Chondrocyte (in vitro differentiated cells): ENCODE measurements at places on chromosomes 12 and 14. TPM values are rescaled to one million over a fixed set of nuclear protein-coding genes. Genes with fewer than 3 reads are reported as not detected.

DHH gene
- 0.07 TPM in 1 of 3 replicates, not detected in the others for total RNA-seq

RFLNA gene
- total RNA-seq = 1.0 to 4.7 TPM (median 1.3 TPM) in 3 replicates

TMCC3 gene
- 0.17 to 0.65 TPM (median 0.59 TPM) in 3 replicates for total RNA-seq

CCDC197 gene
- not detected in 3 replicates for total RNA-seq

OVCH1 gene
- total RNA-seq = 0.20 to 0.89 TPM (median 0.72 TPM) in 3 replicates

NKX2-8 gene
- not detected in 3 replicates for total RNA-seq

FAM222A gene
- total RNA-seq = 1.0 to 1.5 TPM (median 1.2 TPM) in 3 replicates

PTCSC3 gene
- not detected in 3 replicates for total RNA-seq

- DNase-seq = no peak
- no peak overlapping the region for H3K27ac ChIP-seq
- H3K4me3 ChIP-seq = no peak overlapping the region
- H3K27me3 ChIP-seq = peaks cover 11% of the 10 kb centered on the region
- H3K36me3 ChIP-seq = no peaks in the 10 kb centered on the region
These were observed 11.9 kb upstream of the CIPC start for GRCh38 chr14:77086017-77086727.

DNA sequence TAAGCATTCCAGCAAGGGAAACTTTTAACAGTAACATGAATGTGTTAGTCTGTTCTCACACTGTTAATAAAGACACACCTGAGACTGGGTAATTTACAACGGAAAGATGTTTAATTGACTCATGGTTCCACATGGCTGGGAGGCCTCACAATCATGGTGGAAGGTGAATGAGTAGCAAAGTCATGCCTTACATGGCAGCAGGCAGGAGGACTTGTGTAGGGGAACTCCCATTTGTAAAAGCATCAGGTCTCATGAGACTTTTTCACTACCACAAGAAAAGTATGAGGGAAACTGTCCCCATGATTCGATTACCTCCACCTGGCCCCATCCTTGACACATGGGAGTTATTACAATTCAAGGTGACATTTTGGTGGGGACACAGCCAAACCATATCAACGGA lies 168.3 kb downstream of the PAH start:
- H3K4me1 ChIP-seq = no peaks in the 10 kb centered on the region
- no peak overlapping the region for H3K4me3 ChIP-seq
- no peaks in the 10 kb centered on the region for H3K36me3 ChIP-seq
- peaks cover 2% of the 10 kb centered on the region for H3K27me3 ChIP-seq
- no peak overlapping the region for H3K27ac ChIP-seq

GRCh38 chr12:9064815-9065606 lies 50.7 kb downstream of the A2M start:
- H3K27me3 ChIP-seq = no peaks in the 10 kb centered on the region
- H3K27ac ChIP-seq = peak overlapping the region; percentile 82
- DNase-seq = no peak

GRCh38 chr14:54746019-54746418 lies 156.6 kb downstream of the GCH1 start:
- H3K27ac ChIP-seq = no peak overlapping the region
- no peak overlapping the region for H3K4me3 ChIP-seq
- no peak for DNase-seq
- no peaks in the 10 kb centered on the region for H3K27me3 ChIP-seq

DNA sequence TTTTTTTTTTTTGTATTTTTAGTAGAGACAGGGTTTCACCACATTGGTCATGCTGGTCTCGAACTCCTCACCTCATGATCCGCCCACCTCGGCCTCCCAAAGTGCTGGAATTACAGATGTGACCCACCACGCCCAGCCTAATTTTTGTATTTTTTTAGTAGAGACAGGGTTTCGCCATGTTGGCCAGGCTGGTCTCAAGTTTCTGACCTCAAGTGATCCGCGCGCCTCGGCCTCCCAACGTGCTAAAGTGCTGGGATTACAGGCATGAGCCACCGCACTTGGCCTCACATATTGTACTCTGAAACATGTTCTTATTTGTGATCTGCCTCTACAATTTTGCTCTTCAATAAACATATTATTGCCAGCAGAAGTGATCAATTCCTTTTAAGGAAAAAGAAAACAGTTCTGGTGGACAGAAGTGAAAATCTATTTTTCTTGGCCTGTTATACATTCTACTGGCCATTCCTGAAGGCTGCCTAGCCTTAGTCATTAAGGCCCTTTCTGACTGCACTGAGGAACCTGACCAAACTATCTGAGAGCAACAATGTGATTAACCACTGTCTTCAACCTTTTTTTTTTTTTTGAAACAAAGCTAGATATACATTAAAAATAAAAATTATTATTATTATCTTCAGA lies 36.1 kb downstream of the SNX6 start:
- H3K27me3 ChIP-seq = no peaks in the 10 kb centered on the region
- peak; percentile 21 for DNase-seq

- H3K27ac ChIP-seq = no peak overlapping the region
- no peaks in the 10 kb centered on the region for H3K4me1 ChIP-seq
- peaks cover 5% of the 10 kb centered on the region for H3K36me3 ChIP-seq
- H3K4me3 ChIP-seq = no peak overlapping the region
- no peak for DNase-seq
- H3K27me3 ChIP-seq = no peaks in the 10 kb centered on the region
These were observed 156.4 kb downstream of the PLCZ1 start for GRCh38 chr12:18581232-18581962.

- no peak for DNase-seq
- peaks cover 13% of the 10 kb centered on the region for H3K4me1 ChIP-seq
- no peaks in the 10 kb centered on the region for H3K36me3 ChIP-seq
- peaks cover 58% of the 10 kb centered on the region for H3K27me3 ChIP-seq
These were observed 2.9 kb downstream of the SLC24A4 start for GRCh38 chr14:92325835-92326234.

DNA sequence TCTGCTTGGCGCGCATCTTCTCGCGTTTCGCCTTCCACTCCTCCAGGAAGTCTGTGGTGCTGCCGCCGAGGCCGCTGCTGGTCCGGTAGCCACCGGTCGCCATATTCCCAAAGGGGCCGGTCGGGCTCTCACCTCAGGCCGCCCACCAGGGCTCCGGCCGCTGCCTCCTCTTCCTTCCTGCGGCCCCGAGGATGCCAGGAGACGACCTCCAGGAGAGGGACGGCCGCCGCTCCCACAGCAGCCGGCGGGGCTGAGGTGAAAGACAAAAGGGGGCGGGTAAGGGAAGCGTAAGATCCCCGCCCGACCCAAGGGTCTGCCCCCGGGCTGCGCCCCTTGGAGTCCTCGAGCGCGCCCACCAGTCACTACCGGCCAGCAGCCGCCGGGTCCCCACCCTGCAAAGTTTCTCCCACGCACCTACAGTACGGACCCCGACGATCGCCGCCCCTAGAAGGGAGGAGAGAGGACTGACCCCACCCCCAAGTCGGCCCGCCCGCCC lies 574 bp downstream of the PAWR start:
- H3K4me3 ChIP-seq = peak overlapping the region; percentile 92
- no peaks in the 10 kb centered on the region for H3K27me3 ChIP-seq

DNA sequence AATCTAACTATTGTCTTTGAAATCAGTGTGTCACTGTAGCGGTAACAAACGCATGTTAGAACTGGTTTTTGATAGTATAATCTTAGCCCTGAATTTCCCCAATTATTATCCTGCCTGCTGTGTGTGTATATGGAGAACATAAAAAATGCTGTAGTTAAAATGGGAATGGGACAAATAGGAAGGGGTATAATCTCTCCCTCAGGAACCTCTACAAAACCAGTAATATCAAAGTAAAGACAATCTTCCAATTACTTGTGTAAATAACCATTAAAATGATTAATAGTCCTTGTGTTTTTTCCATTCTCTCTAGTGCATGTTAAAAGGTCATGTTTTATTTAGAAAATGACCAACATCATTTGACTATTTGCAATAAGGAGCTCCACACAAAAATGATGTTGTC lies 200.1 kb upstream of the TMTC1 start:
- DNase-seq = no peak

DNA sequence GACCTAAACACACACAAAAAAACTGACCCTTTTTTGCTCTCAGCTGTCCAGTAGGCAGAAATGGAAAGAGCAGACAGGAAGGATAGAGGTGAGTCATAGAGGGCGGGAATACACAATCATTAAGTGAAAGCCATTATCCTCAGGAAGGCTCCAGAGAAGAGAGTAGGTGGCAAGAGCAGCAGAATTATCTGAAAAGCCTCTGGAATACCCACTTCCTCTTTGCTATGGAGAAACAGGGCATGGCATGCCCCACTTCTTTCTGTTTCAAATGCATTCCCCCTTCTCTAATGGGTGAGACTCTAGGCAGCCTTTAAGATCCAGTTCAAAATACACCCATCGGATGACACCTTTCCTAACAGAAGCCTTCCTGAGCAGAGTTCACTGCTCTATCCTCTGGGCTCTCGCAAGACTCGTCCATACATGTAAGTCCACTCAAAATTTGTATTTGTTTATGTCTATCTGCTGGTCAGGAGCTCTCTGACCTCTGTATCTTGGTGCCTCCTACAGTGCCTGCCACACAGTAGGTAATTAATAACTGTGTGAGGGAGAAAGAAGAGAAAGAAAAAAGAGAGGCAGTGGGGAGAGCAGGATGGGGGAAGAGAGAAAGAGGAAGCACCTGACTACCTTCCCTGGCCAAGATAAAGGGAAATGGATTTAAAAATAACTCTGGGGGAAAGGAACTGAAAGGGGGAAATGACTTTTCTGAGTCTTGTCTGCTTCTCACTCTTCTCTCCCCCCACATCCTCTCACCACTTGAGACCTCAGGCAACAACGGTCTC lies 8.5 kb downstream of the KLHL33 start:
- H3K36me3 ChIP-seq = no peaks in the 10 kb centered on the region
- no peaks in the 10 kb centered on the region for H3K27me3 ChIP-seq
- peaks cover 7% of the 10 kb centered on the region for H3K4me1 ChIP-seq
- H3K27ac ChIP-seq = peak overlapping the region; percentile 24

DNA sequence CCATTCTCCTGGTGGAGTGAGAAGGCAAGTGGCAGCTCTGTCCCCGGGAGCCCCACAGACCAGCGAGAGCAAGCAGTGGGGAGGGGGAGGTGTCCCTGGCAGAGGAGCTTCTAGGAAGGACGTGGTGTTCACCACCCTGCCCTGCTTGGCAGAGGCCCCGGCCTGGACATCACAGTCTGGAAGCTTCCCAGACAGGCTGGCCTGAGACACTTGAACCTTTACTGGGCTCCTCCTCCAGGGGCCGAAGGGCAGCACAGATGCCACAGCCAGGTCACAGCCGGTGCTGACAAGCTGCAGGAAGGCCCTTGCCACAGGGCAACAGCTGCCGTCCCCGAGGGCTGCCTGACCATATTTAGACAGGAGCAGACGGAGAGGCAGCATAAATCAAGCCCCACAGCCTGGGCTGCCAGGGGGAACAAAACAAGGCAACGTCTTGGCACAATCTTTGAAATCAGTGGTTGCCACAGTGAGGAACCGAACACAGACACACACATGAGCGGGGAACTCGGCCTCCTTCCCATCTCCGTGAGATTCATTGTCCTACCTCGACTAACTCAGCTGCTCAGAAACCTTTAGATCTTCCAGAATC lies 28.5 kb downstream of the PRIMA1 start:
- H3K4me3 ChIP-seq = no peak overlapping the region
- peaks cover 24% of the 10 kb centered on the region for H3K27me3 ChIP-seq
- no peaks in the 10 kb centered on the region for H3K36me3 ChIP-seq
- H3K4me1 ChIP-seq = no peaks in the 10 kb centered on the region

DNA sequence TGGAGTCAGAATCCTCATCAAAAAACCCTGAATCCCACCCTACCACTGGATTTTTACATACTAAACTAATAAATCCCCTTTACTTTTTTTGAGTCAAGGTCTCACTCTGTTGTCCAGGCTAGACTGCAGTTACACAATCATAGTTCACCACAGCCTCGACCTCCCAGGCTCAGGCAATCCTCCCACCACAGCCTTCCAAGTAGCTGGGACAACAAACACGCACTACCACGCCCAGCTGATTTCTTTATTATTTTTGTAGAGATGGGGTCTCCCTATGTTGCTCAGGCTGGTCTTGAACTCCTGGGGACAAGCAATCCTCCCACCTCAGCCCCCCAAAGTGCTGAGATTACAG lies 24.3 kb downstream of the SPTSSA start:
- H3K27ac ChIP-seq = no peak overlapping the region
- no peak for DNase-seq
- H3K36me3 ChIP-seq = peaks cover 4% of the 10 kb centered on the region
- H3K27me3 ChIP-seq = no peaks in the 10 kb centered on the region
- H3K4me1 ChIP-seq = peaks cover 47% of the 10 kb centered on the region
